HS-27A (cell line): ENCODE measurements at places on chromosomes 3 and 15.

DNA sequence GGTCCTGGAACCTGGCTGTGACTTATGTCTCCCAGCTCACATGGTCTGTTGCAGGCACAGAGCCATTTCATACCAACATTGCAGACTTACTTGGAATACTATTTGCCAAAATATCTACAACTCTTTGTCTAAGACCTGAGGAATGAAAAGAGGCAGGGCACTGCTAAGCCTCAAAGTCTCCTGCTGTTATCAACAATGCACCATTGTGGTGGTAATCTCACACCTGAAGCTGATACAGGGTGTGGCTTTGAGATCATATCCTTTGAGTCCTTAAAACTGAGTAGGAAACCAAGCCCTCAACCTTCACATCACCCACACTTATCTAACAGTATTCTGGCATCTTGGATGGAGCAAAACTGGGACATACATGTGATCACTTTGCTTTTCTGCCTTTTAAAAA lies 782.0 kb downstream of the EPHA3 start:
- DNase-seq: no peak

- no peak for DNase-seq
These were observed 200.9 kb upstream of the ZPLD1 start for GRCh38 chr3:102233881-102234280.

DNA sequence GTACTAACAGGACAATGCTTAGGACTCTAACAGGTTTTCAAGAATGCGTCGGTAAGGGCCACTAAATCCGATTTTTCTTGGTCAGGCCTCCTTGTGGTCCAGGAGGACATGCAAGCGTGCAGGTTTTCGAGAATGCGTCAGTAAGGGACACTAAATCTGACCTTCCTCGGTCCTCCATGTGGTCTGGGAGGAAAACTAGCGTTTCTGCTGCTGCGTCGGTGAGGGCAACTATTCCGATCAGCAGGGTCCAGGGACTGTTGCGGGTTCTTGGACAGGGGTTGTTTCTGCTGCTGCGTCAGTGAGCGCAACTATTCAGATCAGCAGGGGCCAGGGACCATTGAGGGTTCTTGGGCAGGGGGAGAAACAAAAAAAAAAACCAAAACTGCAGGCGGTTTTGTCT lies 7.8 kb upstream of the UBP1 start:
- no peak for DNase-seq

GRCh38 chr3:5297895-5298294 lies 110.4 kb downstream of the EDEM1 start:
- DNase-seq: no peak

DNA sequence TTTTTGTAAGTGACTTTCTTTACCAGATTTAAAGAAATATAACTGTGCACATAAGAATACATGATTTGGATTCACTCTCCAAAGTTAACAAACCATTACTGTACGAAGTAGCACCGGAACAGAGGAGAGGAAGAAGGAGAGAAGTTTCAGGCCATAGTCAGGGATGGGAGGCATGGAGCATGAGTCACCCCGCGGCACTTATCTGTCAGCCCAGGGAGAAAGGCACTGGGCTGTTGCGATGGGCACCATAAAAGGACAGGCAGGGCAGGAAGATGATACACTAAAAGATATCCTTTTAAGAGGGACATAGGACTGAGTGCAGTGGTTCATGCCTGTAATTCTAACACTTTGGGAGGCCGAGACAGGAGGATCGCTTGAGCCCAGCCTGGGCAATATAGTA lies 37.0 kb downstream of the TTC23 start:
- DNase-seq: no peak

DNA sequence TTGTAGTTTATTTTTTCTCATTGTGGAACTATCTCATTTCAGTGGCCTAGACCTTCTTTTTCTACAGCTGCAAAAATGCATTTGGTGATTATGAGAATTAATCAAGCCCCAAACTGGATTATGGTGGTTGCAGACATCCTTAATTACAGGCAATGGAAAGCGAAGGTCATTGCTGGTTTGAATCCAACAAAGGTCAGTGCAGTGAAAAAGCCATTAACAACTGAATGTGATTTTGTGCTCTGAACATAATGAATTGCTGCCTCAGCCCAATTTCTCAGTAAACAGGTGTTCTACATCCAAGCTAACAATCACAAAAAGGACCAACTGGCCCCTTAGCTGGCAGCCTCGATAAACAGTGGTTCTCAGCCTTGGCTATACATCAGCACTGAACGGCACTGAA lies 260.1 kb upstream of the DPPA4 start:
- DNase-seq: no peak
